ENCODE measurements at places on chromosomes 2 and 18. TPM values are rescaled to one million over a fixed set of nuclear protein-coding genes. Genes with fewer than 3 reads are reported as not detected.

CELF4 gene
- not detected for total RNA-seq

DNA sequence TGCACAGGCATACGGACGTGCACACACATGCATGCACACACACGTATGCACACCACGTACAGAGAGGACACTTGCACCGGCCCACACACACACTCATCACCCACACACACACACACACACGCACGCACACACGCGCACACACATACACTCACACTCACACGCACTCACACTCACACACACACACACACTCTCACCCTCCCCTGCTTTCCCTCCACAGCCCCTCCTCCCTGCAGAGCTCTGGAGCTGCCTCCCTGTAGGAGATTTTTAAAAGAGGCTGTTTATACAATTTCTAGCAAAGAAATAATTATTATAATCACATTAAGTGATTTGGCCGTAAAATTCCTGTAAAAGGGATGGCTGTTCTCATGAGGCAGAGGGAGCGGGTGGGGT, 36.5 kb upstream of the SNED1 start:
- DNase-seq = no peak

NT5DC4 gene
- not detected for total RNA-seq

DNA sequence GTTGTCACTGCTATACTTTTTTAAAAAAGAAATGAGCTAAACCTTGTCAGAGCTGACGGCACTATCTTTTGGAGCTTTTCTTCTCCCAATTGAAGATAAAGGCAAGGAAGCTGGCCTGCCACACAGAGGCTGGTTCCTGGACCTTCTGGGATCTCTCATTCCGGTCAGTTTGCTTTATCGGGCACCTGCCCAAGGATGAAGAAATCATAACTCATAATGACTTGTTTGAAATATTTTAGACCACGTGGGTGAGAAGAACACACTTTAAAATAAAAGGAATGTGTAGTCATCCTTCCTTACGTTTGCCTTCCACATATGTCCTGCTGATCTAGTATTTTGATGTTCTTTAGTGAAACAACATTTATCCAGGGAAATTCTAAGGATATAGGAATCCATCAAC, 535.7 kb downstream of the DCC start:
- DNase-seq = no peak

GRCh38 chr2:240238786-240239185, 98.3 kb upstream of the OTOS start:
- DNase-seq = no peak

GRCh38 chr18:9285604-9286003, 49.0 kb upstream of the TWSG1 start:
- DNase-seq = no peak

GRCh38 chr2:159010963-159011362, 42.5 kb downstream of the TANC1 start:
- peak; percentile 37 for DNase-seq

DNA sequence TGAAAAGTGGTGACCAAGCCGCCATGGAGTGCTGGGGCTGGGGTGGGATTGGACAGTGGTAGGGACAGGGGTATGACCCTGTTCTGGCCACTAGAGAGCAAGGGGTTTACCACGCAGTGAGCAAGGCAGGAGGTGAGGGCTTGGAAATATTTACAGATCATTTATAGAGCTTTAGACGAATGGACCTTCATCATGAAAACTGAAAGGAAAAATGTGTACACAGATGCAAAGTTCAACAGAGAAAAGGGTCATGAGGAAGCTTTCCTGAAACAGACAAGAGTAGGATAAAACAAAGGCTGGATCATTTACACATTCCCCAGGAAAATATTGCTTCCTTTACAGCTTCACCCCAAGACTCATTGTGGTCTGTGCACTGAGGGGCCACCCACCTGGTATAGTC, 130.5 kb upstream of the SMAD2 start:
- no peak for DNase-seq

DNA sequence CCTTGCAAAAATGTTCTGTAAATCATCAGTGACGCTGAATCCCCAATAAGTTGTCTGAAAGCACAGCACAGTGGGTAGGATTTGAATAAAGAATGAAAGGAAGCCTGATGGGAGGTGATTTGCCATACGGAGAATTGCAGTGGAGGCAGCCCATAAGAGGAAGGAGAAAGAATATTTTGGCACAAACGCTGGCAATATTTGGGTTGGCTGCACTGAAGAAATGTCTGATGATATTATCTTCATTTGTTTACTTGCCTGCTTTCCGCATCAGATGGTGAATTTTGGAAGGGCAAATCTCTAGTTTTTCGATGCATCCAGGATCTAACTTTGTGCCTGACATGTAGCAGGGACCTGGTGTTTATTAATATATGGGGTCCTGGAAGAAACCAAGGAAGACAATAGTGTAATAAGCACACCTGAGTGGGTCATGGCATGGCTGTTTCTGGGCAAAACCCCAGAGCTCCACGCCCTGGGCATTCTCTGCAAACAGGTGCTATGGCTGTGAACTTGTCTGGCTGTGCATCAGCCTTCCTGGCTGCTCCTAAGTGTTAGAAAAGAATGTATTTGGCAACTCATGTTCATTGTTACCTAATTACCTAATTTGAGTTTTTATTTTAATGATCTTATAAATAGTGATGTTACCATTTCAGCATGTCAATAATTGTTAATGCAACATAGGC, 5.9 kb downstream of the GALR1 start:
- no peak for DNase-seq

DNA sequence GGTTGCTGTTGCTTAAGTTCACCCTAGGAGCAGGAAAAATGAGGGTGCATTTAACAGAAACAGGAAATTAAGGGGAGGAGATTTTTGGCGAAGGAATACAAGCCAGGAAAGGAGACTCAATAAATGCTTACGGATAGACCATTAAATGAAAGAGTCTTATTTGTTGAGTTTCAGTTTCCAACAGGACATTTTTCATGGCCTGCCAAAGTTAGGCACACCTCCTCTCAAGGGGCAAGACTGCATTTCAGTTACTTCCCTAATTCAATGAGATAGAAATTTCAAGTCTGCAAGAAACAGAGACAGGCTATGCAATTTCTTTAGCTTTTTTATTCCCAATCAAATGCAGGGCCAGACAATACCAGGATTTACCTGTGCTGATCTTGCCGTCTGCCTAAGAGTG, 394.7 kb upstream of the KLHL29 start:
- DNase-seq = no peak

DNA sequence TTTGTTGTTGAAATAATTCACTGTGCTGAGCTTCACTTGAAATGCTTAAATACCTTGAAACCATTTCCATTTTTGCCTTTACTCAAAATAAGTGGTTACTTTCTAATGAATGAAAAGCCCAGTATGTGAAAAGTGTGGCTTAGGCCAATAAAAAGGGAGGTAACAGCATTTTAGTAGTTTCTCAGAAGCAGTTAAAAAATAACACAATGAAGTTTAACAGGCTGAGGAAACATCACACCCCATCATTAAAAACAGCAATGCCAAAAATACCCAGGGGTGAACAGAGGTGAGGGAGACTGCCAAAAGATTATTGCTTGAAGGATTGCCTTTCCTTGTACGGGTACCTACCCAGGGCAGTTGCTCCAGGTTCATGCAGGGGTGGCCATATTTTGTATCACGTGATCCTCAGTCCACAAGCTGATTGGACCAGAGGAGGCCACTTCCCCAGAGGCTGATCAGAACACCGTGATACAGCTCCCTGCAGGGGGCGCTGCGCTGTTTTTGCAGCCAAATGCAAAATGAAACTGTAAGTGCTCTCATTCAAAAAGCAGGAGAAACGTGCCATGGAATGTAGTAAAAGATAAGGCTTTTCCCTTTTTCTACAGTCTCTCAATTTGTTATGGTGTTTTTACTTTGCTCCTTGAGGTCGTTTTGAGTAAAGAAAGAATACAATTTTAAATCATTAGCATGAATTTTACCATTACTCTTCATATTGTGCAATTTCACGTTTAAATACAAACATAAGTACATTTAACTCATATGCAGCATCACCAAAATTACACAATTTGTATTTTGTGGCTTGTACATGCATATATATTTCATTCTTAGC, 70.2 kb upstream of the SH3BP4 start:
- peak; percentile 81 for DNase-seq

DNA sequence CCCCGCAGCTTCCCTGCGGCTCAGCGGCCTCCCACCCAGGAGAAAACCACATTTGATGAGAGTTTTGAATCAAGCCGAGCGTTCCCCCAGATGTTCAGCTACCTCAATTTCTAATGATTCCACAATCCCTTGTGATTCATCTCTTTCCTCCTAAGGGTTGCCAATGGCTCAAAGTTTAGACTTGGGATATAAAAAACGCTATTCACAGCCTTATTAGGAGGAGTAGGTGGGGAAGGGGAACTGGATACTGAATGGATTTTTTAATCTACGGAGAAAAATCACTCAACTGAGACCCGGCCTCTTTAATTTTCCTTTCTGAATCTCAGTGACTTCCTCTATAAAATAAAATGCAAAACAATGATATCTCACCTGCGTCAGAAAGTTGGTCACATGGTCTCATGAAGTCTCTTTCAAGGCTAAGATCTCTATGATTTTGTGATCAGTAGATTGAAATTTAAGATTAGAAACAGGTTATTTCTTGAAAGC, 192.6 kb upstream of the TCF4 start:
- no peak for DNase-seq

GRCh38 chr18:59640721-59641120, 56.5 kb downstream of the CCBE1 start:
- no peak for DNase-seq

DNA sequence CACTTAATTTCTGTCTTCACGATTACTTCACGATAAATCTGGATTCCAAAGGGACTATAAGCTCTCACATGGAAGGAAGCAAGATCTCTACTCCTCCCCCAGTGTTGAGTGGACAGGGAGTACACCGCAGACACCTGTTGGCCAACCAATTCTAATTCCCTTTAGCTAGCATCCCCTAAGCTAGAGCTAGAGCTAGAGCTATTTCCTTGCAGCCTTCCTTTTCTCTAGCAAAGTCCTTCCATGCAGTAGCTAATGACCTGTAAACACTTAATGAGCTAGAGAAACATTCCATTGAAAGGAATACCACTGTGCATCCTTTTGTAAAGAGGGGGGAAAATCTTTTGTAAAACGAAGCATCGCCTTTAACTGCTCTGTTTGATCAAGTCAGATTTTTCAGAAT, 56.5 kb downstream of the BCL11A start:
- DNase-seq = no peak

DNA sequence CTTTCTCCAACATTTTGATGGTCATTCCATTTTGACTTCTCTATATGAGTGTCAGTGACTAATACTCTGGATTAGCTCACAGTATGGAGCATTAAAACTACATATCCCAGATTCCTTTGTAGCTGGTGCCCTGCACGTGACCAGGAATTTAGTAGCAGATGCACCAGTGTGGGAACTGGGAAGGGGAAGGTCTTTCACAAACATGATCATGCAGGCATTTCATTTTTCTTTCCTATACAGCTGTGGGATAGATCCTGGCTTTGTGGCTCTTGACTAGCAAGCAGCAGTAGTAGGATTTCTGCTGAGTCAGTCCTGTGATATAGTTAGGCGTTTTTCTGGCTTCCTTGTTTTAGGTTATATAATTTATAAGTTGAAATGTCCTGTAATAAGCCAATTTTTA, 971.0 kb upstream of the CDH2 start:
- peak; percentile 28 for DNase-seq

DNA sequence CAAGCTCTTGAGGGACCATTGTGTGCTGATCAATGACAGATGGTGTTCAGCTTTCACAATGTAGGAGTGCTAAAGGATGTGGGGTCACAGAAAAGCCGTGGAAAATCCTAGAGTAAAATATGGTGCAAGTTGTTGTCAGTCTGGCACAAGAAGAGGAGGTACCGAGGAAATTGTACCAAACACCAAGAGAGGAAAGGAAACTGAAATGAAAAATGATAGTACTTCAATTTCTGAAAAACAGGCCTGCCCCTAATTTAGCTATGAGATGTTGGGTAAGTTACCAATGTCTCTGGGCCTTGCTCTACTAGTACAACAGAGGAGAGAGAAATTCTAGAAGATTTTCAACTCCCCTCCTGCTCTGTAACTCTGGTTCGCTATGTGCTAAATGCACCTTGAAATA, 78.8 kb upstream of the PELI1 start:
- no peak for DNase-seq

DNA sequence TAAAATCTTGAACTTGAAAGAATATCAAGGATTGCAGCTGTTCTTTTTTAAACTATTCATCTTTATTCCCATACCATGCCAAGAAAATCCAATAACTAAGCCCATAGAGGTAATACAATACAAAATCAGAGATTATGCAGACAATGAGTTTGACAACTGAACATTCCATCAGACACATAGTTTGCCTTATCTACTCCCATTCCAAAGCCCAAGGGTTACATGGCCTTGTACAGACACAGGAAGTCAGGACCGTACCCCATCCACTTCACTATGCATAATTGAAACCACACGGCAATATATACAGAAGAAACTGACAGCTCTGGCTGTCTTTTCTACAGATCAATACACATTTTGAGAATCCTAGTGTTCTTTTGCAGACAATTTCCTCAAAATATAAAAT, 181.3 kb downstream of the TMX3 start:
- DNase-seq = no peak

DNA sequence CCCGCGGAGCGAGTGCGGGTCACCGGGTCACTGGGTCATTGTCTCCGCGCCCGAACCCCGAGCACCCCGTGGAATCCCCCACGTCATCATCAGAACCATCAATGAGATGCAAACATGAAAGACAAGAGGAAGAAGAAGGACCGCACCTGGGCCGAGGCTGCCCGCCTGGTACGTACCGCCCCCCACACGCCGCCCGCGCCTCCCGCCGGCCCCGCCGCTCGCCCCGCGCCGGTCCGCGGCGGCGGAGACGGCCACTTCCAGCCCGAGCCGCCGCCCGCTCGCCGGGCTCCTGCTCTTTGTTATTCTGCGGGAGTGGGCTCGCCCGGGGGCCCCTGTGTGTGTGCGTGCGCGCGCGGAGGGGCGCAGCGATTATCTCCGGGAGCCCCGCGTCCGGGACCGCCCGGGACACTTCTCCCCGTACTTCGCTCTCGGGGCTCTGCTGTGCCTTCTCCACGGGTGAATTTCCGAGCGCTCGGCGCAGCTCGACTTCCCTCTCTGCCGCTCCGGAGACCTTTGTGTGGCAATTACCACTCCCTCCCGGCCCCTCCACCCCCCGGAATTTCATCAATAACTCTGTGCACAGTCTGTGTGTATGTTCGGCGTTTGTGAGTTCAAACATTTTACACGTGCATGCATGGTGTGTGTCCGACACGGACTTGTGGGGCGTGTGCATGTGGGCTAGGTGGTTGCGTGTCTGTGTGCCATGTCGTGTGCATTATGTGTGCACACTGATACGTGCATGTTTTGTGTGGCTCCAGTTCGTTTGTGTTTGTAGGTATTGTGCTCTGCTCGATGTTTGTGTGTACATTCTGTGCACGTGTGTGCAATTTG, 714 bp downstream of the ASXL3 start:
- no peak for DNase-seq

GRCh38 chr2:154910701-154911100, 212.2 kb downstream of the KCNJ3 start:
- DNase-seq = no peak

- peak; percentile 81 for DNase-seq
Observed at GRCh38 chr2:171390941-171391516, 42.8 kb downstream of the METTL8 start.

DNA sequence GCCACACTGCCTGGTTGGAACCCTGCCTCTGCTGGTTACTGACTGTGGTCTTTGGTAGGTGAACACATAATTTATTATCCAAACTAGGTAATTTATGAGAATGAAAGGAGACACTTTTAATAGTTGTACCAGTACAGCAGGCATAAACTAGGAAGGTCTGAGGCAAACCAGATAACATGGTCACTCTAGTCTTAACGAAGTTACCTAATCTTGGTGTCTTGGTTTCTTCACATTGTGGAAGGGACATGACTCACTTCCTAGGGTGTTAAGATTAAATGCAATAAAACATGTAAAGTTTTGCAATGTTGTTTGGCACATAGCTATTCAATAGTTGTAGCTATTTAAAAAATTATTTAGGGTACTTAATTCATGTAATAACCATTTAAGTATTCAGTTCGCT, 23.3 kb downstream of the SPTBN1 start:
- peak; percentile 46 for DNase-seq
